NCI-H1436 treated with DMSO at 0.1 percent for 48 hours (cell line): ENCODE measurements at places on chromosomes 5 and 9.

DNA sequence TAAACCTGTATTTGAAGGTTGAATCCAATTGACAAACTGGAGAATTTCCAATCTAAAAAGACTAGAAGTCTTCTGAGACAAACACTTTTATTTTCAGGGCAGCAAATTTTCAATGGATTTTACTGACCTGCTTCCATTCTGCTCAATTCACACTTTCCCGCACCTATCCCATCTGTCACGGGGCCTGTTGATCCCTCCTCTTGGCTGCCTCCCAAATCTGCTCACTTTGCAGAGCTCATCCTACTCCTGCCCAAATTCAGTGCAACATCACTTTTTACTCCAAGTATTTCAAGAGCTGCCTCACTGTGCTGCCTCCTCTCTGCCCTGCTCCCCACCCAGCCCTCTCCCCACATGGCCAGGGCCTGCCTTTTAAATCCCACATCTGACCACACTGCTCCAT lies 35.1 kb downstream of the GOLM1 start:
- DNase-seq = no peak

DNA sequence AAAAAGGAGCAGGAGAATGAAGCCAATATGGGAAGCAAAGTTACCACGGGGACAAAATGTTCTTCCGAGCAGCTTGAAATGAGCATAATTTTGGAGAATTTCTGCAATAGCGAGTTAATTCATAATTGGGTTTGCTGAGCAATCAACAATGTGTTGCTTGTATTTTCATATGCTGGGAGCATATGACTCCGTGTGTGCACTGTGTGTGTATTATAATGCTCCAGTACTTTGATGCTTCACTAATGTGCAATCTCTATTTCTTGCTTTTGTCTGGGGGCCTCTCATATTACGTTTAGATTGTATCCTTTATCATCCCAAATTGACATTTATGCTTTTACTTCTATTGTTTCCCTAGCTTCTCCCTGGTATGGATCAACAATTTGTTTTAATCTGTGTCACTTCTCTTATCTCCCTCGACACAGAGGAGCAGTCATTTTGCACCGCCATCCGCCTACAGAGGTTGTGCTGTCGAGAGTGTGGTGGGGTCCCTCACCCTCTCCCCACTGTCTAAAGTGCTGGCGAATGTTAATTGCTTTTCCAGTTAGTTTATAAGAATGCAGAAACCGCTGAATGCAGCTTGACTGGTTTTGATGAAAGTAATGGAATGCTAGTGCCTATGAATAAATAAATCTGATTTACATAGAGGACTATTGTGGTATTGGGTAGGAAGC lies 372.5 kb upstream of the WWC1 start:
- DNase-seq = no peak

DNA sequence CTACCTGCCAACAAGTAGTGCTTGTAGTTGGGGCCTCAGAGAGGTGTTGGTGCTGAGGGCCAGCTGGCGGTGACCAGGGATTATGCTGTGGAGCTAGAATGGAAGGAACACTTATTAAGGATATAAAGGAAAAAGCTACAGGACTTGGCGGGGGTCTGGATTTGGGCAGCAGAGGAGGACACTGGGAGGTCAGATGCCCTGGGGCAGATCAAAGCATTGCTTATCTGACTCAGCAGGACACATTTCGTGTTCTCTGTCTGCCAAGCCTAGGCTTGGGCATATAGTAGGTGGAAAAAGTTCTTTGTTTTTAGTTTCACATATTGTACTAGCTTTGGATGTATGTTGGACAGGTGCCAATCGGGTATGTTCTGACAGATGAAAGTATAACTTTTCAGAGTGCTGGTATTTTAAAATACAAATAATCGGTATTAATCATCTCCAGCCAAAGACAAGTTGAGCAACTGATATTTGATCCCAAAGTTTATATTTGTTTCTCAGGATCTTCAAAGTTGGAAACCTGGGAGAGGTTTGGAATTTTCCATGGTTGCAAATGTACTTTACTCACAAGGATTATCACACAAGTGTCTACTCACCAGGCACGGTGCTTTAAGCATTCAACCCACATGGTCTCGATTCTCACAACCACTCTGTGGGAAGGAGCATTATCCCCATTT lies 69.4 kb downstream of the IQGAP2 start:
- DNase-seq = no peak

DNA sequence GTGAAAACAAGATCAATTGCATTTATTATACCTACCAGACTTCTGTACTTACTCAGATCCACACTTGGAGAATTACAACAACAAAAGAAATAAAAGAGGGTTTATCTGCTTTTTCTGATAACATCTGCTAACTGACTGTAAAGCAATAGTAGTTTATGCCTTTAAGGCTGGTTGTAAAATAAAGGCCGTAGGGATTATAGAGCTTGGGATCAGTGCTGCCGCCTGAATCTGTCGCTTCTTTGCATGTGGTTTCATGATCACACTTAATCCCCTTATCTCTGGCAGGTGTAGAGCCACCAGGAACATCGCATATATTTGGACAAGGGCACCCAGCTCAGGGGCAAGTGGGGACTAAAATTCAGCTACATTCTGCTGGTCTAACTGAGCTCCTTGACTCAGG lies 146.7 kb downstream of the CCDC192 start:
- no peak for DNase-seq

GRCh38 chr5:160438316-160439204 lies 16.9 kb downstream of the PTTG1 start:
- DNase-seq = peak; percentile 12

DNA sequence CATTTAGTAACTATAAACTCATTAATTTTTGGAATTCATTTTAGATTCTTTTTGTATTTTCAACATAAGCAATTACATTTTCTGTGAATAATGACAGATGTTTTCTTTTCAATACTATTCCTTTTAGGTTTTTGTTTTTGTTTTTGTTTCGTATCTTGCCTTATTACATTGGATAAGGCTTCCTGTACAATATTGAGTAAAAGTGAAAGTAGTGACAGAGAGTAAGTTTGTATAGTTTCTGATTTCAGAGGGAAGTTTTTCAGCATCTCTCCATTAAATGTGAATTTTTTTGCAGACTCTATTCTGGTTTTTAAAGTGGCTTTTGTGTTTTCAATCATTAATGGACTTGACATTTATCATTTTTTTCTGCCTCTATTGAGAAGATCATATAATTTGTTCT lies 12.8 kb upstream of the CAMK4 start:
- DNase-seq = no peak

DNA sequence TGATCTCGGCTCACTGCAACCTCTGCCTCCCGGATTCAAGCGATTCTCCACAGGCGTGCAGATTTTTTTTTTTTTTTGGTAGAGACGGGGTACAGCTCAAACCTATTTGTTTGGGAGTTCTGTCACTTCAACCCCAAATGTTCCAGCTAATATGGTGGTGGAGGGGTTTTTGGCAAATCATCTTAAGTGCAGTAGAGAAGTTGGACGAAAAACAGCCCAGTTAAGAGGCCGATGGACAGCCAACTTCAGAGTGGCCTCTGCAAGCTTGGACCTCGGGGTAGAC lies 756 bp upstream of the PRR7 start:
- DNase-seq = no peak

DNA sequence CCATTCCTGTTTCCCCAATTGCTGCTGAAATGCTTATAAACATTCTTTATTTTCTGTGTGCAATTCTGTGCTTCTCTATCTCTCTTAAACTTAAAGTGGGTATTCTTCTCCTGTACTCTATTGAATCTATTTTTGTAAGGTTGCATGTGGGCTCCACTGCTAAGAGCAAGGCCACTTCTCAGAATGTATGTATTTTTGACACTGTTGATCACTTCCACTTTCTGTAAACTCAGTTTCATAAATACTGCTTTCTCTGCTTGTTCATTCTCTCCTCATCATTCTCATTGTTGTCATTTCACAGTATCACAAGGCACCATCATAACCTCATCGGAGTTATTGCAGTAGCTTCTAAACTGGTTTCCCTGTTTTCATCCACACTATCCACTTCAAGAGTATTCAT lies 483.0 kb upstream of the CDH18 start:
- DNase-seq = no peak

DNA sequence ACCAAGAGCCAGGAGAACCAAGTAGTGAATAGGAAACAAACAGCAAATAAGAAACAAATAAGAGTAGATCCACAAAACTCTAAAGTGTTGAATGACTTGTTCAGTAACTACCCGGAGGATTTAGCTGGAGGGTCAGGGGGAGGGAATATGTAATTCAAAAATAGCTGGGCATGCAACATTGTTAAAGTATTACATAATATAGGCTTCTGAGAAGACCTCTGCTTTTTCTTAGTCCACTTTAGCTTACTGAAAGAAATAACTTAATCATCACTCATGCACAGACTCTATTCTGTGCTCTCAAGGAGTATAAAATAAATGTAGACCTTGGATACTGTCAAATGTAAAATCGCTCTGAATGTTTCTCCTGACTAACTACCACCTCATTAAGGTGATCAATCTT lies 183.2 kb upstream of the POU5F2 start:
- no peak for DNase-seq

DNA sequence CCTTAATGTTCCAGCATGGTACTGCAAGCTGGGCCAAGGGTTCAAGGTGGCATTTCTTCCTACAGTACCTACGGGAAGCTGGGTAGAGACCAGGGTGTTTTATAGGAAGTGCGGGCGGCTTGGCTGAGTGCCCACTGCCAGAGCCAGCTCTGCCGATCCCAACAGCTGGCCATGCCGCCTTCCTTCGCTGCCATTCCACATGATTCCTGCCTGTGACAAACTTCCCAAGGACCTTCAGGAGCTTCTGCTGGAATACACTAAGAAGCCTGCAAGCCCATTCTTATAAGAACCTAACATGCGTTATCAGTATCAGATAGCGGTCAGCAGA lies 22.0 kb downstream of the MYO10 start:
- no peak for DNase-seq

GRCh38 chr9:133710661-133711427 lies 27.3 kb downstream of the SARDH start:
- no peak for DNase-seq

DNA sequence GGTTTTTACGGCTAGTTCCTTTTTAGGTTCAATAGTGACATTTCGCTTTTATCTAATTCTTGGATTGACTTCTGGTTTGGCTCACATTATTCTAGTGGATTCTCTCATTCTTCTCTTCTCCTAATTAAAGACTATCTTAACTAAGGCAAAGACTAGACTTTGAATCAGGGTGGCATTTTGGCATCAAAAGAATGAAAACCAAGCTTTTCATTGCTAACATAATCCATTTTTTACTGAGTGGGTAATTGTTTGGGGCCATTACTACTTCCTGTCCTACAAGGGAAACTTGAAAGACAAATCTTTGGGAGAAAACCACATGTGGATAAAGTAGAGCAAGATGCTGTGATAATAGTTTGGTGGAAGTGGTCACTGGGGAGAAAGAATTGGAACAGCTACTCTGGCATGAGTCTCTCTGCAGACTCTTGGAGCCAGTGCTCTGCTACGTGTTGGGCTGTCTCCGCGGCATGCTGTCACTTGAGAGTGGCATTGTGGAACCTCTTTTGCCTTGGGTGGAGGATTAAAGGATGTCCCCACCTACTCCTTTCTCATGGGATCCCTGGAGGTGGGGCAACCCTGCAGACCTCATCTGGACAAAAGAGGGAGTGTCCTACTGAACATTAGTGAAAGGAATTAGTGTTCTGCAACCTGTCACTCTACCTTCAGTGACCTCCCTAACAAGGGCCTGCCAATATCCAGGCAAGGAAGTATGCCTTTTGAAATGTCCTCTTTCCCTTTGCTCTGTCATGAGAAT lies 280.4 kb downstream of the PSAT1 start:
- DNase-seq = no peak

GRCh38 chr9:135443797-135444425 lies 35.7 kb upstream of the PPP1R26 start:
- no peak for DNase-seq

- no peak for DNase-seq
Observed at GRCh38 chr5:177462021-177462670, 11.3 kb downstream of the DBN1 start.

- DNase-seq = no peak
Observed at GRCh38 chr5:121967187-121967586, 5.4 kb downstream of the SRFBP1 start.

- no peak for DNase-seq
Observed at GRCh38 chr5:73126381-73126780, 6.0 kb downstream of the TMEM171 start.

DNA sequence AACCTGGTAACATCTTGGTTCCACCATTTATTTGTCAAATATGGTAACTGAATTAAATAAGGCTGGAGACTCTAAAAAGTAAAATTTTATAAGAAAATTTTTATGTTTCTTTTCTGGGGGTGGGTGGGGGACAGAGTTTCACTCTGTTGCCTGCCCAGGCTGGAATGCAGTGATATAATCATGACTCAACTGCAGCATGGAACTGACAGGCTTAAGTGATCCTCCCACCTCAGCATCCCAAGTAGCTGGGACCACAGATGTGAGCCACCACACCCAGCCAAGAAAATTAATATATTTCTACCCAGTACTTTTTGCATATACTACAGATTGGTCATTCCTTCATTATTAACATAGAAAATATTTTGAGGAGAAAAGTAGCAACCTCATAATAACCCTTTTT lies 216.9 kb downstream of the DEPDC1B start:
- no peak for DNase-seq

DNA sequence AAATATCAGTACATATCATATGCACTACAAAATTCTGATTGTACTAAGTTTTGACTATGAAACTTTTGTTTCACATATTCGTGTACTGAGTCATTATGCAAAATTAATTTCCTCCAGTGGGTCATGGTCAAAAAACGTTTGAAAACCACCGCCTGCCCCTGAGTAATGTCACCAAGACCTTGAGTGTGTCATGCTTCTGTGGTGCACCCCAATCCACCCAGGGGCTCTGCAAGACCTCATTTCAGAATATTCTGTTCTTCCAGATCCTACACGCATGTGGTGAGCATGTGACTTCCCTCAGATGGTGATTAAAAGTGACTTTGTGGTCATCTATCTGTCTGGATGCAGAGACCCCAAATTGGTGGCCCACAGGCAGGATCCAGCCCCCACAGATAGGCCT lies 31.0 kb downstream of the ABLIM3 start:
- DNase-seq = no peak

DNA sequence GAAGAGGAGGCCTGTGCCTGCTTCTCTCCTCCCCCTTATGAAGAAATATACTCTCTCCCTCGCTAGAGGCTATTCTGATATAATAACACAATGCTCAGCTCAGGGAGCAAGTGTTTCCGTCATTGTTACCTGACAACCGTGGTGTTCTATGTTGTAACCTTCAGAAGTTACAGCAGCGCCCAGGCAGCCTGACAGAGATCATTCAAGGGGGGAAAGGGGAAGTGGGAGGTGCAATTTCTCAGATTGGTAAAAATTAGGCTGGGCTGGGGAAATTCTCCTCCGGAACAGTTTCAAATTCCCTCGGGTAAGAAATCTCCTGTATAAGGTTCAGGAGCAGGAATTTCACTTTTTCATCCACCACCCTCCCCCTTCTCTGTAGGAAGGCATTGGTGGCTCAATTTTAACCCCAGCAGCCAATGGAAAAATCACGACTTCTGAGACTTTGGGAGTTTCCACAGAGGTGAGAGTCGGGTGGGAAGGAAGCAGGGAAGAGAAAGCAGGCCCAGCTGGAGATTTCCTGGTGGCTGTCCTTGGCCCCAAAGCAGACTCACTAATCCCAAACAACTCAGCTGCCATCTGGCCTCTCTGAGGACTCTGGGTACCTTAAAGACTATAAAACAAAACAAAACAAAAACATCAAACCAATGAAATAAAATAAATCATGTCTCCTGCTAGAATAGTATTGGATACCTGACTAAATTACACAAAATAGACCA lies 1.3 kb downstream of the TMEM174 start:
- DNase-seq = no peak
